Muscle of leg (tissue), 16 donors: ENCODE measurements at places on chromosomes 12 and 14.
A peak's percentile ranks its signal among the peaks of the same experiment; 100 is the strongest.

DNA sequence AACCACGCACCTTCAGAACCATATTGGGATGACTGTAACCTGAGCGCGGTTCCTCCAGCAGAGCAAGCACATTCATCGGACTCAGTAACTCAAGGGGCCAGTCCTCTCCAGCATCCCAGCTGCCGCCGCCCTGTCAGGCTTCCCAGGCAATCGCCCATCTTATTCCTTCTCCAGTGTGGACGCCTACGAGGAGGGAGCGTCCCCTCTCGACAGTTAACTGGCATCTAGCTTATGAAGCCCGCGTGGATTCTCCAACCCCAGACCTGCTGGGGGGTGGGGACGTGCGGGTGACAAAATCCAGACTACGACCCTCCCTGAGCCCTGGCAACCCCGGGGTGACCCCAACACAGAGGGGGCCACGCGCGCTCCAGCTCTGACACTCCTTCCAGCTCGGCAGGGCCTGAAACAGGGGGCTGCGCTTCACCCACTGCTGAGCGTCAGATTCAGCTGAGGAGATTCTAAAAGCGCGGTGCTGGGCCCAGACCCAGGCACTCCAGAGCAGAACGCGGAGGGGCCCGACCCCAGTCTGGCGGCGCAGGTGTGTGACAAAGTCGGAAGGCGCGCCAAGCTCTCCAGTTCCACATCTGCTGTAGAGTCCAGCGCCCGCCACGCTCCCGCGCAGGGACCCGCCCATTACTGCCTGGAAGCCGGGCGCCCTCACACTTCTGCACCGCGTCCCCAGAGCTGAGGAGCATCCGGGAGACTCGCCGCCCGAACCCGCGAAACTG lies 43.9 kb upstream of the ESR2 start:
- DNase-seq: peak; percentile 76

DNA sequence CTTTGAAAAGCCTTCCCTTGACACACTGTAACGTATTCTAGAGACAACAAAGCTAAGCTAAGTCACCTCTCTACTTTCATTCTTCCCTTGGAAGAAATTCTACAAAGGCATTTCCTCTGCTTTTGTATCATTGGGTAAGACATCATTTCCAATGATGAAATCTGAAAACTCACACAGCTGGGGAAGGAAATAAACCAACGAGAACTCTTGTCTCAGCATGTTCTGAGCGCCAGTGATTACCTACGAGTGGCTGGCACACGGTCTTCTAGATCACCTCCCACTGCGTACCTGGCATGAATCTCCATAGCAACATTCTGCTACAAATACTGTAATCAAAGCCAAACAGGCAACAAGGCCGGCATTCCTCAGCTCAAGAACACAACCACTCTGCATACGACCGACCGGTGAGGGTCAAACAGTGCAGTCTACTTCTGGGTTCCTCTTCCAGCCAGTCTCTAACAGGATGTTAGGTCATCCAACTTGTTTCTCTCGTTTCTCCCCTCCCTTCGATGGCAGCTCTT lies 7.6 kb downstream of the VPS37B start:
- peak; percentile 65 for DNase-seq

DNA sequence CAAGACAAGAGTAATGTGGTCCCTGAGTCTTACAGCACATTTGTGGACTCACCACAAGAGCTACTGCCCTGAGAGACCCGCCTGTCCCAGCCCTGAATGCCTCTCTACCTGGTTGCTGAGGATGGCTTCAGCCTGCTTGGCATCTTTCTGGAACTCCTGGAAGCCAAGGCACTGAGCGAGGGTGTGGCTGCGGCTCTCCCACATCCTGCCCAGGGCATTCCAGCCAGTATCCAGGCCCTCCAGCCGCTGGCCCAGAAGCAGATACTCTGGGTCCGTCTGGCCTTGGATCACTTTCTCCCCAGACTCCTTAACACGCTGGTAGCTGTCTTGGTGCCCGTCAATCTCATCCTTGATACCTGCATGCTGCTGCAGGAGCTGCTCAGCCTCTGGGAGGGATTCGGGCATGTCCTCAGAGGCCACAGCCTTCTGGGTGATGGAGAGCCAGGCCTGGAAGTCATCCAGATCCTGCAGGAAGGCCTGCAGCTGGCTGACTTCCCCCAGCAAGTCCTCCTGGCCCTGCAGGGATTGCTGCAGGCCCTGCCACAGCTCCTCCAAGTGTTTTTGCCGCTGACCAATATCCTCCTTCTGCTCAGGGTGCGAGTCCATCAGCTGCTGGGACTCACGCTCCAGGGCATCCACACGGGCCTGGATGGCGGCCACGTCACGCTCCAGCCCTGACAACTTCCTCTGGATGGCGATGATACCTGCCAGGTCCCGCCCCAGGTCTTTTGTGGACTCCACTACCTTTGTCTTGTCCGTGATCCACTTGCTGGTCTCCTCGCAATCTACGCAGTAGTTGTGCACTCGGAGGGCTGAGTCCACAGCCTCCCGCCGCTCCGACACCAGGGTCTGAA lies 82.3 kb downstream of the PLEKHG3 start:
- no peak for DNase-seq

- DNase-seq: no peak
Measured at GRCh38 chr12:63912651-63913050, 68.2 kb downstream of the SRGAP1 start.

DNA sequence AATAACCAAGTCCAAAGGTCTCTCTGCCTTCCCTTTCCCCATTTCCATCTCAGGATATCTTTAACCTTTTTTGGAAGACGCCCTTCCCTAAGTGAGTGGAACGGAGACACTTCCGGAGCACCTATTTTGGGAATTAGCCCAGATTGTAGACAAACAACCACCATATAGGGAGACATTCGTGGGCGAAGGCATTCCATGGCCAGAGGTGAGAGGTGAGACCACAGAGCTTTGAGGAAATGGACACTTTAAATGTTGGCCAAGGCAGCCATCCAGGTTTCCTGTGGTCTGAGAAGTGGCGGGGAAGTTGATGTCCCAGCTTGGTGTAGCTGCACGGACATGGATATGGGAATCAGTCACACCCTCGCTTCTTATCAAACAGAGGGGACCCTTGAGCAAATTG lies 69.4 kb upstream of the BDKRB2 start:
- DNase-seq: peak; percentile 39

GRCh38 chr12:39235990-39236767 lies 206.7 kb downstream of the KIF21A start:
- peak; percentile 25 for DNase-seq

- no peak for DNase-seq
Measured at GRCh38 chr12:4210183-4210582, 63.4 kb upstream of the CCND2 start.

- peak; percentile 71 for DNase-seq
Measured at GRCh38 chr12:93103154-93103553, 174.1 kb upstream of the EEA1 start.

DNA sequence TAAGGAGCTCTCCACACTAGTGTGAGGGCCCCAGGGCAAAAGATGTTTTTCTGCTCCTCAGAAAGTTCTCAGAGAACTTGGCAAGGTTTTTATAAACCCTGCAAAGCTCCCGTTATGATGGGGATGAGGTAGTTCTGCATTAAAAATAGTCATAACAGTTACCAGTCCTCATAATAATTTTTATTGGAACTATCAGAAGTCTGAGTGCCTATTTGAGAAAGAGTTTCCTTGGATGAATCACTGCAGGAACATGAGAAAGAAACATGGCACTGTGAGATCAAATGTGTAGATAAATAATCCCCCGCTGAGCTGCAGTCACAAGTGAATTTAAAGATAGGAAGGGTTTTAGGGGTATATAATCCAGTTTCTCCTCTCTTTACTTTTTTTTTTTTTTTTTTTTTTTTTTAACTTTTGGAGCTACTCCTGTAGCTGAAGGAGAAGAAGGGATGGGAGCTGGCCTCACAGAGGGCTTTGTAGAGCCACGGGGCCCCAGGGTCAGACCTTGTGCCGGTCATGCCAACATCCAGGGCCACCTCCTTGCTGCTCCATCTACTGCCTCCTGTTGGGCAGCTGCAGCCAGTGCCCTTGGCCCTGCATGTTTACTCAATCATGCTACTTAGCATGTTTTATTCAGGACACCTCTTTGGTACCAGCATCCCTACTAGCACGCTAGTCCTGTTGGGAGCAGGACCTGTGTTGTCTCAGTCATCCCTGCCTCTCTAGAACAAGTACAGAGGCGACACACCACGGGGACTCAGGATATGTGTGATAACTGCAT lies 39.5 kb downstream of the EVL start:
- no peak for DNase-seq
